Stimulated activated CD4-positive, alpha-beta T cell treated with anti-CD3 and anti-CD28 coated beads, Interleukin-1b, Interleukin-23, amount 100 ng/mL, for 1 hour (primary cell): ENCODE measurements at places on chromosomes 2 and 18.

DNA sequence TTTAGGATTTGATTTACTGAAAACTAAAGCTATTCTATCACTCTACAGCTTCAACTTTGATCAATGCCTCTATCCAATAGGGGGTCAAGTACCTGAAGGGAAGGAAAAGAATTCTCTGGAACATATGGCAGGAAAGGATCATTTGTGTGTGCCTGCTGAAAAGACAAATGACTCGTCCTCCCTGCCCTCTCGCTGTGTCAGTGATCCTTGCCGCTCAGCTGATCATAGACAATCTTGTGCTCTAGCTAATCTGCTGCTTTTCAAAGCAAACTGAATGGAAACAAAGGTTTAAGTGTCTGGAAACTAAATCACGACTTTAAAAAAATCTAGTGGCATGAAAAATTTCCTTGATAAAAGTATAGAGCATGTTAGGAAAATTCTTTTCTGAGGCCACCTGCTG lies 75.6 kb upstream of the CPO start:
- no peak for DNase-seq

DNA sequence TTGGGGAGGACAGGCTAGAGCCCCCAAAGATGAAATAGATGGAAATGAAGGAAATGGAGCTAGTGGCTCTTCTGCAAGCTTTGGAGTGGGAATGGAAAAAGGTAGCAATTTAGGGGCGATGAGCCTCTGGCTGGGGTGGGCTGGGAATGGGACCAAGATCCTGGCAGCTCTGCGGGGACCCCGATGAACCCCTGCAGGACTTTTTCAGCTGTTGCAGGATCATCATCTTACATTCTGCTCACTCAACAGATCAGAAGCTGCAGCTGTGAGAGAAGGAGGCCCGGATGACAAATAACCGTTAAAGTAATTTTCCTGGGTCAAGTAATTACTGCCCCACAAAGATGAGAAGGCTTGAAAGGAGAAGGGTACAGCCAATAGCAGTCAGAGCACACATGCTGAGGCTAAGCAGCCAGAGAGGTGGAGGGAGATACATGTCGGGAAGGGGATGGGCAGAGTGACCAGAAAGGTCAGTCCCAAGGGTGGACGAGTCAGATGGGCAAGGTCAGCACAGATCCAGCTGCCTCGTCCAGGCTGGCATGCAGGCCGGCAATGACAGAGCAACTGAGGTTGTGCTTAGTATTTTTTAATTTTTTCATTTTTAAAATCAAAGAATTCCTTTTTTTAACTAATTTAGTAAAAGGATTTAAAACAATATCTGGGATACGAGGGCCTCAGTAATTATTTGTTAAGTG lies 245.0 kb upstream of the RAB6C start:
- no peak for DNase-seq

DNA sequence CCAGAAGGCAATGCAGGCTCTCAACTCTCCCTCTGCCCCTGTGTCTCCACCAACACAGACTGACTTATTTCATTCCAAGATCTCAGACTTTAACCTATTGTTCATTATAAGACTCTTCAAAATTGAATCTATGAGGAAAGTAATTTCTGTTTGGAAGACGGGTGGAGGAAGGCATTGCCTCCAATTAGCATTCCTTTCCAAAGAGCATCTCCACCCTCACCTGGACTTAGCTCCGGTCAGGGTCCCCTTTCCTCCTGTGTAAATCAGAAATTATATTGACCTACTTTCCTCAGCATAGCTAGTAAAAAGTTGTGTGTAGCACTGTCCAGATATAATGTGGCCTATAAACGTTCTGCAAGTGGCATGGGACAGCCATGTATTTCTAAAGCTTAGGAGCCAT lies 230.4 kb upstream of the ACVR2A start:
- DNase-seq, result no peak

GRCh38 chr2:98086491-98087446 lies at the start of gene VWA3B:
VWA3B (plus strand) TSS chr2:98087167; CDS start chr2:98093093, 5,926 bp downstream.
- no peak for DNase-seq

DNA sequence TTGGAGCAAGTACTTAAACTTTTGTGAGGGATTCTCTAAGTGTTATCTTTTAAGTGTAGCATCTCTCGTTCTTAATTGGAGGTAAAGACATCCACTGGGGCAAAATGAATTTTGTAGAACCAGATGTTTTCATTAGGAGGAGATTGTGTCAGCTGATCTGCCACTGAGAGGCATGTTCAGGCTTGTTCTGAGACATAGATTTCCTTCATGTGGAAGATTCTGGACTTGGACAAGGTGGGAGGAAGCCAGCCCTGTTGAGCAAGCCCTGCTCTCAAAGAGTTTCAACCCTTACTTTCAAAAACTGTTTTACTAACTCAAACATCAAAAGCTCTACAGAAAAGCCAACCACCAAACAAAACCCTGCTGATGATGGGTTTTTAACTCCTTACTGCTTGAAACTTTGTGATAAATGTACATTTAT lies 6.5 kb downstream of the MAP4K4 start:
- DNase-seq, result no peak

DNA sequence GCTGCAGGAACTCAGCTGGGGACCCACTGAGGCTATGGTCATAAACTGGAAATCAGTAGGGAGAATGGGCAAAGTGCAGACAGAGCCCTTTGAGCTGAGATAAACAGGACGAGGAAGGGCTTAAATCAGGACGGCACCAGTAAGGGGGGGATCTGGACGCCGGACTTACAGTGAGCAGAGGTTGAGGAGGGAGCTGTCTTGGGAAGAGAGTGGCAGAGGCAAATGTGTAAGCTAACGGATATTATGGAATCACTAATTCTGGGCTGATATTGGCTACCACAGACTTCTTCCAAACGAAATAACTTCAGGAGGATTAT lies 539 bp downstream of the CYP27A1 start:
- no peak for DNase-seq

- DNase-seq, result no peak
Measured at GRCh38 chr2:214856137-214856536, 46.7 kb upstream of the BARD1 start.

GRCh38 chr2:238176613-238177012 lies 17.8 kb downstream of the ERFE start:
- DNase-seq, result no peak

DNA sequence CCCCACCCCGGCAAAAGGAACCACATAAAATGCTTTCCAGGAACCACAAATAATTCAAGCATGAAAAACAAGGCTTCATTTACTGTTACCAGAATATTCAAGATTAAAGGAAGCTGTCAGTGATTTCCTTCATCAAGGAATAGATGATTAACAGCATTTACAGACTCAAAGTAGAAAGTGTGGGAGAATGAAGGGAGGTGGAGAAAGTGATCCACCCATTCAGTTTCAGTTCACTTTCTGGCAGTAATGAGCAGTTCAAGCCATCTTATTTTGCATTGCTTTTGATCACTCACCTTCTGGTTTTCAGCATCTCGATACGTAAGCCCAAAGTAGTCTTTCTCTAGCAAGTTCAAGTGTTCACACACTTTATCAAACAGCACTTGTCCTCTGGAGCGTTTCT lies 99.0 kb downstream of the EPB41L3 start:
- no peak for DNase-seq

GRCh38 chr2:165214093-165214492 lies 10.2 kb upstream of the SCN3A start:
- no peak for DNase-seq

GRCh38 chr2:107374249-107374648 lies 452.4 kb upstream of the RGPD4 start:
- no peak for DNase-seq

GRCh38 chr2:238097988-238098871 lies 1.9 kb upstream of the ESPNL start:
- no peak for DNase-seq

DNA sequence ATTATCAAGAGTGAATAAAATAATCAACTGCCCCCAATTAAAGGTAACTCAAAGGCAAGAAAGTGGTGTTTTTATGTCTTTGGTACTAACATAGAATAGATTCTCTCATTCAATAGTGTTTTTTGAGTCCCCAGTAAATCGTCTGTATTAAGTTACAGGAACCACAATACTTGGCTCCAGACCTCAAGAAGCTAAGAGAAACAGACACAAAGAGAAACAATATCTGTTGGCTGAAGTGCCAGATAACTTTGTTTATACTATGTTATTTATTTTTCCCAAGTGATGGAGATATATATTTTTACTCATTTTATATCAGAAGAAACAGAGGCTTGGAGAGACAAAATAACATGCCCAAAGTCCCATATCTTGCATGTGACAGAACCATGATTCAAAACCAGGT lies 201.7 kb upstream of the HNRNPA3 start:
- DNase-seq, result no peak

- no peak for DNase-seq
Measured at GRCh38 chr2:119011162-119011909, 69.3 kb downstream of the MARCO start.

DNA sequence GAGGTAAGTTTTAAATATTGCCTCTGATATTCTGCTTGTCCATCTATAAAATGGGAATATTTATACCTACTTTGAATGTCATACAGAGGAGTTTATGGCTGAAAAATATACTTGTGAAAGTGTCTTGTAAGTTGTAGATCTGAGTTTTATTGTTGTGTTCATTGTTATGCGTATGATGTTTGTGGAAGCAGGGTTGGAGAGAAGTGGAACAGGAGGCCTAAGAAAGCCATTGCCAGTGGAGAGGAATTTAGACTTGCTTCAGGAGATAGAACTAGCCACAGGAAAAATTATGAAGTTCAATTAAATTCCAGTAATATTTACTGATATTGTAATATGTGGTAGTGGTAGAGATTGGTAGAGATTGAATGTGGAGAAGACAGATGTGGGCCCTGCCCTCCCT lies 491.9 kb upstream of the FANCL start:
- no peak for DNase-seq

GRCh38 chr18:38575648-38576047 lies 1010.0 kb upstream of the CELF4 start:
- DNase-seq, result no peak

DNA sequence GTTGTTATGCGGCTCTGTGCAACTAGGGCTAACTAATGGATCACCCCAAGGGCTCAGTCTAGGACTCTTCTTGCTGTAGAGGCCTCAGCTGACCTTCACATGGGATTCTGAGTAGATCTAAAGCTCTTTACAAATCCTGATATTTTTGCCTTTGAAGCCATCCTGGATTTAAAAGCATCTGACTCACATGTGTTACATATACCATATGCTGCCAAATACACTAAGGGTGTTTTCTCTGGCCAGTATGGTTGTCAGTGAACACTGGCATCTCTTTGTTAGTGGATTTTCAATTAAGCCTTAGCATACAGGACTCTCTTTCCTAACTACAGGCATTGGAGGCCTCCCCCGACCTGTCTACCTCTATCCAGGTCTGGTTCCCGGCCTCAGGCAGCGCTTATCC lies 992.8 kb upstream of the FANCL start:
- no peak for DNase-seq

DNA sequence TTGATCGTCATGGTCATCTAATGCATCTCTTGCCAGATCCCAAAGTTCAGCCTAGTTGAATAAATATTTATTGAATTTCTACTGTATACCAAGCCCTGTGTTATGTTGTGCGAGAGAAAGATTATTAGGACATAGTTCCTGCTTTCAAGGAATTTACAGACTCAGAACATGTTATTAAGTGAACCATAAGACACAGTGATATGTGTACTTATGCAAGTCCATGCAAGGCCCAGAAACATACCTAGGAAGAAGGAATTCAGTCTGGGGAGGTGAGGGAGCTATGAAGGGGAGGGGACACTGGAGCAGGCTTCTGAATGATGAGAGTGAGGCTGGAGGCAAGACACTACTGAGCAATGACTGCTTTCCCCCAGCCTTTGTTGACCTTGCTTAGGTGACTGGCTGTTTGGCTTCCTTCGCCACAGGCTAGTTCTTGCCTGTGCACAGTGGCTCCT lies 81.4 kb downstream of the ACAA2 start:
- DNase-seq, result no peak

- DNase-seq, result no peak
Measured at GRCh38 chr2:85531589-85531988, 7.4 kb upstream of the MAT2A start.

DNA sequence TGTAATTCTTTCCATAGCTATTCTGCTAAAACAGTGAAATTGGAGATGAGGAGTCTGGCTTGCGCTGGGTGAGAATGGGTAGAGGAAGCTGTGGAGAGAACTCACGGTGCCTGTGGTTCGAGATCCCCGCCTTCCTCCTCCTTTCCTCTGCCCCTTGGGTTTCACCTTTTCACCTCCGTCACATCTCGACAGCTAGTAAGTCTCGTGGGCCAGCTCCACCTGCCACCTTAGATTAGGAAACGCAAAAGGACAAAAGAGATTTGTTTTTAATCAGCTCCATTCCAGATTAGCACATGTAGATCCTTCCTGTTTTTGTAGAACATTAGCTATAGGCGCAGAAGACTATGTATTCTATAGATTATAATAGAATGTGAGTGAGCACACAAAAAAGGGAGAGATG lies 20.6 kb downstream of the TRIB2 start:
- no peak for DNase-seq

GRCh38 chr18:35335866-35336265 lies 8.4 kb downstream of the ZNF24 start:
- DNase-seq, result no peak

- DNase-seq, result no peak
Measured at GRCh38 chr2:156332284-156332533, 312 bp downstream of the NR4A2 start.

GRCh38 chr2:173252581-173252980 lies 102.1 kb upstream of the CDCA7 start:
- no peak for DNase-seq

DNA sequence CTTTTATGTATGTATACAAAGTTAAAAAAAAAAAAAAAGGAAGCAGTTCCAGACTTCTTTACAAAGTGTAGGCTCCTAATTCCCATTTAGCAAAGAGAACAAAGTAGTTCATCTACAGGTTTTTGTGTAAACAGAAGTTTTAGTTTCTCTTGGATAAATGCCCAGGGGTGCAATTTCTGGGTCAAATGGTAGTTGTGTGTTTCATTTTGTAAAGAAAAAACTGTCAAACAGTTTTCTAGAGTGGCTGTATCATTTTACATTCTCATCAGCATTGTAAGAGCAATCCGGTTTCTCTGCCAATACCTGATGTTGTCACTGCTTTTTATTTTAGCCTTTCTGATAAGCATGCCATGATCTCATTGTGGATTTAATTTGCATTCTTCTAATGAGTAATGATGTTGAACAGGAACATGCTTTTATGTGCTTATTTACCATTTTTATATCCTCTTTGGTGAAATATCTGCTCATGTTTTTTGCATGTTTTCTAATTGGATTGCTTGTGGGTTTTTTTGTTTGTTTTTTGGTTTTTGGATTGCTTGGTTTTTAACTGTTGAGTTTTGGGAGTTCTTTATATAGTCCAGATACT lies 16.6 kb upstream of the PSME4 start:
- DNase-seq, result no peak

DNA sequence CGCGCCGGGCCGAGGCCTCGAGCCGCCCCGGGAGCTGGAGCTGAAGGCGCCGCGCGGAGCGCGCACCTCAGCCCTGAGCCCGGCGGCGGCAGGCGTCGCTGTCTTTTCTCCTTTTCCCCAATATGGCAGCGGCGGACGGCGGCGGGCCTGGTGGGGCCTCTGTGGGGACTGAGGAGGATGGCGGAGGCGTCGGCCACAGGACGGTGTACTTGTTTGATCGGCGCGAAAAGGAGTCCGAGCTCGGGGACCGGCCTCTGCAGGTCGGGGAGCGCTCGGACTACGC lies 369 bp downstream of the SMCHD1 start:
- no peak for DNase-seq
